Psoas muscle (tissue), 8 donors: ENCODE measurements at places on chromosomes 3 and 15.
A peak's percentile ranks its signal among the peaks of the same experiment; 100 is the strongest.

DNA sequence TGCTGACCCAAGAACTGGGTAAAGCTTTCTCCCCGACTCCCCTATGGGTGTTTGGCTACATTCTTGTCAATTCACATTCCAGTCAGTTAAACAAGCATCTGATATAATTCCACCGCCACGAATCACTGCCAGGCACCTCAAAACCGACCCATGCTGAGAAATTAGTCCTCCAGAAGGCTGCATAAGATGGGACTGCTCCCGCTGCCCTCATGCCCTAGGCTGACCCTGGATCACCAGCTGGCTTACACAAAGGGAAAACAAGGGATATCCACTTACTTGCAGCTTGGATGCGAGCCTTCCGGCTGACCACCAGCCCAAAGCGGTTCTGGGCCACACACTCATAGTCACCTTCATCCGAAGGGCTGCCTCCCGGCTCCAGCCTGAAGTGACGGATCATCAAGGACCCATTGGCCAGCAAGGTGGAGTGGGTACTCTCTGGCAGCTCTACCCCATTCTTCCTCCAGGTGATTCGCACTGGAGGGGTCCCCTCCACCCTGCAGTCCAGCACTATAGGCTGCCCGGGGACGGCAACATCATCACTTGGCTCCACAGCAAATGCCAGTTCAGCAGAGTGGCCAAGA is 2.9 kb downstream of the IGDCC3 start:
- DNase-seq: no peak

- no peak for DNase-seq
These were observed 216.6 kb upstream of the IL12A start for GRCh38 chr3:159771865-159772611.

DNA sequence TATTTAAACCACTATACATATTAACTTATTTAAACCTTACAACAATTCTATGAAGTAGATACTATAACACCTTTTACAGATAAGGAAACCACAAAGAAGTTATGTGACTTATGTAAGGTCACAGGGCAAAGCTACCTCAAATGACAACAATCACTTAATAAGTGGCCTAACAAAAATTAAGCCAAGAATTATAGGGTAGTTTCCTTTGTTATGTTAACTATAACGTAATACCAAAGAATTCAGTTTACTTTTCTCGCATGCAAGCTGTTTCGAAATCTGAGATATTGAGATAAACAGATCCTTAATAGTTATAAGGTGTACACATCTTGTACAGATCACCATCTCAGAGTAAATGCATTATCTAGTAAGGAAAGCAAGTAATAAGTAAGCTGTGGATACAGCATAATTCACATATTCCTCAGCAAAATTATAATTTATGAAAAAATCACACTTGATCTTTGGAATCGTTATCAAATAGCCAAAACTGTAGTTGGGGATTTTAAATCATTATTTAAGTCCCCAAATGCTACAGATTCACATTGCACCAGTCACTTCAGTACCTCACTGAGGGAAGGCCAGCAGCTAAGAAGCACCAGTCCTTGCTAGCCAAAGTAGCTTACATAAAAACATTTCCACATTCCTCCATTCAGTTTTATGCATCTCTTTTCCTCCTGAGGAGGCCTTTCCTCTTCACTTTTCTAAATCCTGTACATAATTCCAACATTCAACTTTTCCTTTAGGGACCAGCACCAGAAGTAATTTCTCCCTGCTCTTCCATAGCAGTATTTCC is 226.8 kb downstream of the TBC1D5 start:
- DNase-seq: no peak

DNA sequence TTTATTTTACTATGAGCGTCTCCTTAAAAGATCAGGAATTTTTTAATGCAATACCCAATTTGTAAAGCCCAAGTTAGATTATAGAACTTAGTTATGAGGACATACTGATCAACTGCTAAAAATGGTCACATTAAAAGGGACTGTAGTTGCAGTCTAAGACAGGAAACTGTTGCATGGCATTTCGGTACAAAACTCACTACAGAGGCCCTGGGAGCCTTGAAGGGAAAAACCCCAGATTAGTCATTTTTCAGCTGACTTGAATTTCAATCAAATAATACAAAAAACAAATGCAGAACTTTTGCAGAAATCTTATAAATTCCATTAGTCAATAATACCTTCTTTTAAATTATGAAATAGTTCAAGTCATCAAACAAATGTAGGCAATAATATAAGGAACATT is 6.9 kb upstream of the PTX3 start:
- no peak for DNase-seq

GRCh38 chr3:94441494-94441847 is 378.6 kb downstream of the NSUN3 start:
- no peak for DNase-seq

- DNase-seq: no peak
These were observed 20.7 kb downstream of the HAPLN3 start for GRCh38 chr15:88874684-88875083.

GRCh38 chr15:35603301-35603700 is 57.3 kb upstream of the DPH6 start:
- no peak for DNase-seq

DNA sequence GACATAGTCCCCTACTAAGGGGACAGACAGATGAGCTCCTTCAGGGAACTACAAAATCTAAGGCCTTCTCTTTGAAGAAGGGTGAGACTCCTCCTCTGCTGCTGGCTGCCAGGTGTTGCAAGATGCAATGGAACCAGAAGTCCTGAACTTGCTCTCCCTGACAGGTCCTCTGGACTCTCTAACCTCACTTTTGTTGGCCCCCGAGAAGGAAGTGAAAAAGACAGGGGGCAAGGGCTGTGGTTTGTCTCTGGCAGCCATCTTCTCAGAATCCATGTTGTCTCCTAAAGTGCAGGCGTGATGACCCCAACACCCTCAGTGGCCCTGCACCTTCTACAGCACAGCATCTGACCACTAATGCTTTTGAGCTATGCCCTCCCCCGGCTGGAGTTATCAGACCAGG is 292.5 kb downstream of the CHST2 start:
- DNase-seq: no peak

DNA sequence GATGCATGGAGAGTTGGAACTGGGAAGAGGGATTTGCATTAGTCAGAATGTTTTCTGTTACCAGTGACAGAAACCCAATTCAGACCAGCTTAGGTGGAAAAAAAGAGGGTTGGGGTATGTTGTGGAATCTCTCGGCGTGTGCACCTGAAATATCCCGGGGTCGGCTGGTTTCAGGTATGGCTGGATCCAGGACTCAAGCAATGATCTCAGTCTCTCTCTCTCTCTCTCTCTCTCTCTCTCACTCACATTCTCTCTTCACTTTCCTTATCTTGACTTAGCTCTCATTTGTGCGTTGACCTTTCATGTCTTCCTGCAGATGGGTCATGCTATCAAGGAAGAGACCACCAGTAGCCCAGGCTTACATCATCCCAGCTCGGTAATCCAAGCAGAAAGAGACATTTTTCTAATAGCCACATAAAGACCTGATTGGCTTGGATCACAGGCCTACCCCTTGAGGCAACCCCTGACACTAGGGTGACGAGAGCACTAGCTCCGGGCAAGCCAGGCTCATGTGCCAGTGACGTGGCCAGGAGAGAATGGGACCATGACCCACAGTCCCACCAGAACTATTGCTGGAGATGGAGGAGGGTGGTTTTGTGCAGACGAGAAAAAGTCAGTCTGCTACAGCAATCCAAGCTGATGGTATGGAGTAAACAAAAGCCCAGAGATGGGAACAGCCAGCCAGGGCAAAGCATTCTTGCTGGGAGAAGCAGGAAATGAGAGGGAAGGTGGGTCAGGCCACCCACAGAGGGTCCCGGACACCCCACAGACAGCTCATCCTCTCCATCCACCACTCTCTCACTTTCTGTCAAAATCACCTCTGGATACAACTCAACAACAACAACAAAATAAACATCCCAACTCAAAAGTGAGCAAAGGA is 91.7 kb downstream of the CHSY1 start:
- no peak for DNase-seq

- no peak for DNase-seq
These were observed 991.1 kb downstream of the GBE1 start for GRCh38 chr3:80770106-80771074.

DNA sequence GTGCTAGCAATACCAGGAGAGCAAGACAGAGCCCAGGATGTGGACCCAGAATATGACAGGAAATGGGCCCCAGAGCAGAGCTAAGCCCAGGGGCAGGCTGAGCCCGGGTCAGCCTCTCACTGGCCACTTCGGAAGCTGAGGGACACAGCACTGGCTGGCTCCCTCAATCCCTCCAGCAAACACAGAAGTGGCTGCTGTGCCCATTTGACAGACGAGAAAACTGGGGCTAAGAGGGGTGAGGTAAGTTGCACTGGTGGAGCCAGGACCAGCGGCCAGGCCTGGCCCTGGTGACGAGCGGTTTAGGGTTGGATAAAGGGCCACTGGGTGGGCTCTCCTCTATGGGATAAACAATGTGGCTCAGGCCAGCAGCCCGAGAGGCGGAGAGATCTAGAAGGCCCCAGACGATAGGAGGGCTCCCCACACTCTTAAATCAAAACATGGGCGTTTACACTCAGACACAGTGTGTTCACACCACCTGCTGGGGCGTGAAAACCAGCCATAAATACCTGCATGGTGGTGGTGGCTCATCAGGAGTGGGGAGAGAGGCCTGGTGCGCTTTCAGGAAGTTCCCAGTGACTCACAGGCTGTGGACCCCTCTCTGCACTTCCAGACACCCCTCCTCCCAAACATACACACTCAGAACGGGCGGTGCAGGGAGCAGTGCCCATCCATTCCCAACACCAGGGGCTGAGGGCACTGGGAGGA is 12.0 kb upstream of the LINGO1 start:
- DNase-seq: no peak

- no peak for DNase-seq
These were observed 660.8 kb upstream of the SGO1 start for GRCh38 chr3:20846832-20847231.

GRCh38 chr3:143037867-143038266 is 36.5 kb downstream of the U2SURP start:
- DNase-seq: no peak

GRCh38 chr3:129985113-129985512 is 10.6 kb downstream of the TRH start:
- DNase-seq: no peak

GRCh38 chr3:40973141-40973540 is 226.2 kb upstream of the CTNNB1 start:
- DNase-seq: no peak

GRCh38 chr15:76440441-76440840 is 103.9 kb downstream of the ISL2 start:
- DNase-seq: no peak

- no peak for DNase-seq
These were observed 25.6 kb downstream of the TIGIT start for GRCh38 chr3:114319453-114319852.

DNA sequence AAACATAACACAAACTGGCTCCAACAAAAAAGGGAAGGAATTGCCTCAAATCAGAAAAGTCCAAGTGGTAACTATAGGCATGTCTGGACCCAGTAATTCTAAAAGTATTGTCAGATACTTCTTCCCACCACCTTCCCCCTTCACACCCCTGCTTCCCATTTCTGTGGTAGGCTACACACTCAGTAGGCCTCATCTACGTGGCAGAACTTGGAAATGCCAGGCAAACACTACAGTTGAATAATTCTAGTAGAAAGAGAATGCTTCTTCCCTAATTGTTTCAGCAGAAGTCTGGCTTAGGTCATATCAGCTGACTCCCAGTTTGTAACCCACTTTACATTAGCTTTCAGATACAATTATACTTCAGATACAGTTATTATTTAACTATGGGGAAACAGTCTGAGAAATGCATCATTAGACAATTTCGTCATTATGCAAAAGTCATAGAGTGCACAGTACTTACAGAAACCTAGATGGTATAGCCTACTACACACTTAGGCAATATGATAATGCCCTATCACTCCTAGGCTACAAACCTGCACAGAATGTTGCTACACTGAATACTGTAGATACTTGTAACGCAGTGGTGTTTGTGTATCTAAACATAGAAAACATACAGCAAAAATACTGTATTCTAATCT is 6.4 kb downstream of the SETMAR start:
- no peak for DNase-seq

- peak; percentile 13 for DNase-seq
These were observed 3.9 kb upstream of the MUSTN1 start for GRCh38 chr3:52838561-52839267.

- no peak for DNase-seq
These were observed 25.1 kb upstream of the FSIP1 start for GRCh38 chr15:39807791-39808190.
